Endodermal cell (in vitro differentiated cells): ENCODE measurements at places on chromosomes 7 and 10. TPM values are rescaled to one million over a fixed set of nuclear protein-coding genes. Genes with fewer than 3 reads are reported as not detected.

GRCh38 chr7:28708033-28708951, 249.8 kb downstream of the TRIL start:
- H3K4me1 ChIP-seq, result no peaks in the 10 kb centered on the region
- DNase-seq, result no peak
- peak overlapping the region; percentile 79 for H3K27ac ChIP-seq
- no peaks in the 10 kb centered on the region for H3K36me3 ChIP-seq

GRCh38 chr10:117710181-117710798, 167.7 kb downstream of the EMX2 start:
- DNase-seq, result peak; percentile 66
- H3K4me1 ChIP-seq, result no peaks in the 10 kb centered on the region
- H3K27me3 ChIP-seq, result peaks cover 6% of the 10 kb centered on the region
- H3K4me3 ChIP-seq, result no peak overlapping the region
- H3K27ac ChIP-seq, result no peak overlapping the region
- H3K36me3 ChIP-seq, result no peaks in the 10 kb centered on the region

GRCh38 chr7:100475549-100475948, 3.5 kb downstream of the TSC22D4 start:
- no peaks in the 10 kb centered on the region for H3K4me1 ChIP-seq
- no peaks in the 10 kb centered on the region for H3K27me3 ChIP-seq
- peak overlapping the region; percentile 6 for H3K27ac ChIP-seq

GRCh38 chr7:91041901-91042484, 222.2 kb upstream of the FZD1 start:
- H3K4me3 ChIP-seq, result no peak overlapping the region
- no peak for DNase-seq
- H3K27me3 ChIP-seq, result no peaks in the 10 kb centered on the region

GRCh38 chr10:75426880-75427279, 4.5 kb upstream of the LRMDA start:
- H3K27me3 ChIP-seq, result peaks cover 24% of the 10 kb centered on the region
- no peak overlapping the region for H3K27ac ChIP-seq
- no peaks in the 10 kb centered on the region for H3K36me3 ChIP-seq
- no peak overlapping the region for H3K4me3 ChIP-seq

- H3K27me3 ChIP-seq, result peaks cover 40% of the 10 kb centered on the region
- peaks cover 18% of the 10 kb centered on the region for H3K36me3 ChIP-seq
- peak within 1 kb of the TSS; percentile 89 for H3K4me3 ChIP-seq
- H3K27ac ChIP-seq, result no peak within 1 kb of the TSS
- no peaks in the 10 kb centered on the region for H3K4me1 ChIP-seq
- DNase-seq, result peak; percentile 96
Observed at GRCh38 chr10:52313933-52314821, at the start of gene DKK1. TSS of gene DKK1 (plus strand) at chr10:52314281. CDS start at chr10:52314435, 154 bp downstream.

GRCh38 chr10:85936161-85936560, 430.4 kb downstream of the GRID1 start:
- no peak for DNase-seq
- no peaks in the 10 kb centered on the region for H3K4me1 ChIP-seq
- no peak overlapping the region for H3K27ac ChIP-seq
- H3K4me3 ChIP-seq, result no peak overlapping the region
- H3K27me3 ChIP-seq, result no peaks in the 10 kb centered on the region

GRCh38 chr10:86413046-86413728, 46.6 kb upstream of the GRID1 start:
- no peaks in the 10 kb centered on the region for H3K4me1 ChIP-seq
- H3K4me3 ChIP-seq, result no peak overlapping the region
- no peak overlapping the region for H3K27ac ChIP-seq
- DNase-seq, result no peak
- H3K36me3 ChIP-seq, result no peaks in the 10 kb centered on the region

GRCh38 chr10:110471566-110472139, 26.1 kb upstream of the DUSP5 start:
- H3K4me1 ChIP-seq, result peaks cover 18% of the 10 kb centered on the region
- no peaks in the 10 kb centered on the region for H3K27me3 ChIP-seq
- H3K36me3 ChIP-seq, result no peaks in the 10 kb centered on the region
- peak overlapping the region; percentile 44 for H3K27ac ChIP-seq

DNA sequence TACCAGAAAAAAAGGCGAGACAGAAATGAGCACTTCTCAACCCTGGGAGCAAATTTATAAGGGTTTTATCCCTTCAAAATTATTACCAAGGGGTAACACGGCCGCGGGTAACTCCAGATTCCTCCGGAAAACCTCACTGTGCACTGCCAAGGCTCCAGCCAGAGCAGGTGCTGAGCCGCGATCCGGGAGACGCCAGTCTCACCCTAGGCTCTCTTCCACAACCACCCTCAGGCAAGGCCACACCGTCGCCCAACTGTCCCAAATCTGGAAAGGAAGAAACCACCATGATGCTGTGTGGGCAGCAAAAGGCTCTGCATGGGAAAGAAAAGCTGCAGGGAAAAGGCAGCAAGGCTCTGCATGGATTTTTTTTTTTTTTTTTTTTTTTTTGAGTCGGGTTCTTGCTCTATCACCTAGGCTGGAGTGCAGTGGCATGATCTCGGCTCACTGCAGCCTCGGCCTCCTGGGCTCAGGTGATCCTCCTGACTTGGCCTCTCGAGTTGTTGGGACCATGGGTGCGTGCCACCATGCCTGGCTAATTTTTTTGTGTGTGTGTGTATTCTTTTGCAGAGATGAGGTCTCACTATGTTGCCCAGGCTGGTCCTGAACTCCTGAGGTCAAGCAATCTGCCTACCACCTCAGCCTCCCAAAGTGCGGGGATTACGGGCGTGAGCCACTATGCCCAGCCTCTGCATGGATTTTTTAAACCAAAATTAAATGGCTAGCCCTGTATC, 39.0 kb downstream of the MAD1L1 start:
- H3K4me3 ChIP-seq, result no peak overlapping the region
- peaks cover 11% of the 10 kb centered on the region for H3K4me1 ChIP-seq
- no peak overlapping the region for H3K27ac ChIP-seq
- DNase-seq, result no peak
- peaks cover 55% of the 10 kb centered on the region for H3K36me3 ChIP-seq
- no peaks in the 10 kb centered on the region for H3K27me3 ChIP-seq

- no peak overlapping the region for H3K27ac ChIP-seq
- H3K4me3 ChIP-seq, result no peak overlapping the region
Observed at GRCh38 chr7:142168746-142169145, 57.2 kb downstream of the MGAM2 start.

- no peak overlapping the region for H3K4me3 ChIP-seq
- no peaks in the 10 kb centered on the region for H3K4me1 ChIP-seq
- DNase-seq, result no peak
- no peaks in the 10 kb centered on the region for H3K27me3 ChIP-seq
- H3K36me3 ChIP-seq, result no peaks in the 10 kb centered on the region
- no peak overlapping the region for H3K27ac ChIP-seq
Observed at GRCh38 chr7:19526639-19527038, 182.2 kb downstream of the POLR1F start.

GRCh38 chr7:52502281-52502680, 533.2 kb upstream of the POM121L12 start:
- no peaks in the 10 kb centered on the region for H3K36me3 ChIP-seq
- no peak overlapping the region for H3K4me3 ChIP-seq
- H3K27me3 ChIP-seq, result no peaks in the 10 kb centered on the region
- H3K4me1 ChIP-seq, result no peaks in the 10 kb centered on the region

DNA sequence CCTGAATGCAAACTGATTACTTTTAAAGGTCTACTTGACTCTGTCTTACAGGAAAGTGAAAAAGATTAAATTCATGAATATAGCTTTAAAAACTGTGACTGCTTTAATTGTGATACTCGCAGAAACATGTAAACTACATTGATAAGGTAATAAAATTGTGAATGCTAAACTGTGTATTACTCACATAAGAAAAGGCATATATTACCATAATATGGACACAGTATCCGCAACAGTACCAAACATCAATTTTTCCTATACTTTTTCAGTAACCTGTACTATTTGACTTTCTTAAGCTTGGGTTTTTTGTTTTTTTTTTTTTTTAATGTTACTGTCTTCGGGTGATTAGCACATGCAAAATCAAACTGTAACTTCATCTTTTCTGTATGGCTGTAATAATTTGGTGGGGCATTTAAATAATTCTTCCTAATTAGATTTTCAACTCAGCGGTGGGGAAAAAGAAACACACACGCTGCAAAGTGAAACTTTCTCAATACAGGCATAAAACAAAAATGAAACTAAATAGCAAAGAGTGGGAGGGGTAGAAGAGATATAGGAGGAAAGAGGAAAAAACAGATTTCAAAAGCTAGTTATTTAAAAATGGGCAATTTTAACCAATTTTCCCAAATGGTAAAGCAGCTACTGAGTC, 23.2 kb downstream of the NT5C3A start:
- no peaks in the 10 kb centered on the region for H3K27me3 ChIP-seq
- peaks cover 4% of the 10 kb centered on the region for H3K36me3 ChIP-seq
- H3K4me1 ChIP-seq, result no peaks in the 10 kb centered on the region
- H3K4me3 ChIP-seq, result no peak overlapping the region
- DNase-seq, result no peak

DNA sequence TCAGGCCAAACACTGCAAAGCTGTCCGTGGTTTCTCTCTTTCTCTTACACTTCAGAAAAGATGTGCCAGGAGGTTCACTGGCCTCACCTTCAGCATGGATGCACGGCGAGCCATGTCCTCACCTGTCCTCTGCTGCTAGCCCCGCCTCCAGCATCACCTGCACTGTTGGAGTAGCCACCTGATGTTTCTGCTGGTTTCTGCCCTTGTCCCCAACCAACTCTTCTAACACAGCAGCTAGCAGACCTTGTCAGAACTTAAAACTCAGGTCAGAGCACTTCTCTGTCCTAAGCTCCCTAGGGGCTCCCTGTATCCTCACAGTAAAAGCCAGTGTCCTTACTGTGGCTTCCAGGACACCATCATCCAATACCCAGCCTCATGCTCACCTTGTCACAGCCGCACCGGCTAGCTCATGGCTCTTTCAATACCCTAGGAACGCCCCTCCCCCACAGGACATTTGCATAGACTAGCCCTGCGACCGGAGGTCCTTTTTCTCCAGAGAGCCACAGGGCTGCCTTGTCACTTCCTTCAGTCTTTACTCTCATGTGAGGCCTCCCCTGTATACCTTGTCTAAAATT, 15.2 kb downstream of the PALD1 start:
- H3K27me3 ChIP-seq, result no peaks in the 10 kb centered on the region
- H3K36me3 ChIP-seq, result no peaks in the 10 kb centered on the region
- peaks cover 5% of the 10 kb centered on the region for H3K4me1 ChIP-seq
- peak; percentile 95 for DNase-seq

- H3K4me1 ChIP-seq, result peaks cover 17% of the 10 kb centered on the region
- DNase-seq, result no peak
- no peak overlapping the region for H3K27ac ChIP-seq
- H3K4me3 ChIP-seq, result no peak overlapping the region
Observed at GRCh38 chr7:151487228-151487627, 32.5 kb downstream of the RHEB start.

- no peak overlapping the region for H3K4me3 ChIP-seq
- H3K27ac ChIP-seq, result no peak overlapping the region
- peak; percentile 54 for DNase-seq
- no peaks in the 10 kb centered on the region for H3K27me3 ChIP-seq
- H3K36me3 ChIP-seq, result no peaks in the 10 kb centered on the region
Observed at GRCh38 chr7:106216923-106217542, 67.8 kb downstream of the NAMPT start.

DNA sequence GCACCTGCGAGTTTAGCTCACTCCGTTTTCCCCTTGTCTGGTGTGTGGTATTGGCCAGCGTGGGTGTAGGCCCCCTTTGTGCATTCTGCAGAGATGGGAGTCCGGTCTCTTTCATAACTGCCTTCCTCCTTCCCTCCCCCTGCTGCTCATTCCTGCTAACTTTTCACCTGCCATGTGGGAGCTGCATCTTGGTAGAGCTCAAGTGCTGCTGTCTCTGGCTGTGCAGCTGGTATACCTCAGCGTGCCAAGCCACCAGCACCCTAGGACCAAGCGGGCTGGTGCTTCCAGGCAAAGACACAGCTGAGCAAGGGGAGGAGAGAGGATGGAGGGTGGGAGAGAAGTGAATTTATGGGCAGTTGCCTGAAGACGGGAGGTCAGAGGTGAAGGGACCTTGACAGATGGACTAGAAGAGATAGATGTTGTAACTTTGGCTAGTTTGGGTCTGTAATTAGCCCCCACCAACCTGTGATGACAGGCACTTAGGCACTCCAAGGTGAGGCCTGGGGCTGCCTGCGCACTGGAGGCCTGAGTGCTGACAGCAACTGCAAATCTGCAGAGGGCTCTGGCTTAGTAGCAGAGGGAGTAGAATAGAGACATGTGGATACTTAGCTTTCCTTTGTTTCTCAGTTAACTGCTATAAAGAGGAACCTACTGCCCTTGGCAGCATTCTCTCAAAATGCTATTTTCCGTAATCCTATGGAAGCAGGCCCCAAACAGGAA, 148.8 kb upstream of the AGK start:
- H3K27me3 ChIP-seq, result no peaks in the 10 kb centered on the region
- H3K4me1 ChIP-seq, result no peaks in the 10 kb centered on the region
- H3K36me3 ChIP-seq, result no peaks in the 10 kb centered on the region
- no peak overlapping the region for H3K4me3 ChIP-seq
- no peak for DNase-seq

- H3K27ac ChIP-seq, result no peak overlapping the region
- H3K36me3 ChIP-seq, result no peaks in the 10 kb centered on the region
- no peak overlapping the region for H3K4me3 ChIP-seq
- no peaks in the 10 kb centered on the region for H3K4me1 ChIP-seq
Observed at GRCh38 chr7:154475864-154476263, 423.7 kb downstream of the DPP6 start.

DNA sequence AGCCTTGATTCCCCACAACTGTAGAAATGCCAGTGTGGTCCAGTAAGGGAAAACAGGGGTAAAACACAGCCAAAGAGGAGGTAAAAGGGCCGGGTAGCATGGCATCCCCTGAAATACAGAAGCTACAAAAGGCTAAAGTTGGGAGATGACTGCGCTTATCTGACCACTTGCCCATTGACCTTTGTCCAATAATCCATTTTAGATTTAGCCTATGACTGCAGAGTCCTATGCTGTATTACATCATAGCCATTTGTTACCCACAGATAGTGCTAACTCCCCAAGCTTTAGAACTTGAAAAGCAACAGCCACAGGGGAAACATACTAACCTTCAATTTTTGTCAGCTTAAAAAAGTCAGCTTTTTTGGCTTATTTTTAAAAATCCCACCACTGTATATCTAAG, 26.2 kb downstream of the MTPN start:
- DNase-seq, result no peak
- no peaks in the 10 kb centered on the region for H3K4me1 ChIP-seq
- H3K27ac ChIP-seq, result no peak overlapping the region
- peaks cover 51% of the 10 kb centered on the region for H3K36me3 ChIP-seq
- no peaks in the 10 kb centered on the region for H3K27me3 ChIP-seq

- H3K27me3 ChIP-seq, result no peaks in the 10 kb centered on the region
- H3K27ac ChIP-seq, result no peak overlapping the region
- DNase-seq, result no peak
- no peak overlapping the region for H3K4me3 ChIP-seq
Observed at GRCh38 chr7:3404501-3404900, 103.4 kb downstream of the SDK1 start.

Gene GSTO2
- 15.8 and 17.8 TPM in 2 replicates for total RNA-seq

Gene NKX1-2
- total RNA-seq, result 2.4 and 3.3 TPM in 2 replicates

Gene UCMA
- total RNA-seq, result not detected in 3 replicates

Gene PRRT4
- total RNA-seq, result 0.21 TPM in 1 of 3 replicates, not detected in the others

Gene HOGA1
- total RNA-seq, result 0.21 to 1.7 TPM (median 0.38 TPM) in 3 replicates

Gene HMX3
- not detected in 3 replicates for total RNA-seq

Gene ANKRD26
- 12.1 and 15.8 TPM in 2 replicates for total RNA-seq

Gene CDC123
- 104 and 108 TPM in 2 replicates for total RNA-seq

Gene HABP2
- total RNA-seq, result 1.4 and 1.6 TPM in 2 replicates

Gene ALOX5
- total RNA-seq, result 0.31 to 1.0 TPM (median 0.33 TPM) in 3 replicates

Gene AP4M1
- 29.1 and 31.5 TPM in 2 replicates for total RNA-seq

Gene PLXNA4
- total RNA-seq, result 23.9 to 26.8 TPM (median 24.0 TPM) in 3 replicates

Gene ZCCHC24
- 4.4 to 10.7 TPM (median 10.4 TPM) in 3 replicates for total RNA-seq

Gene IFIT1
- 0.59 and 0.63 TPM in 2 replicates for total RNA-seq

Gene DMBT1
- total RNA-seq, result not detected in 3 replicates
